Left ventricle myocardium superior (tissue), 1 donor: ENCODE measurements at places on chromosomes 5 and 9. TPM values are rescaled to one million over a fixed set of nuclear protein-coding genes. Genes with fewer than 3 reads are reported as not detected.

GRCh38 chr9:120368799-120369198 is 211.2 kb downstream of the CDK5RAP2 start:
- DNase-seq = no peak

DNA sequence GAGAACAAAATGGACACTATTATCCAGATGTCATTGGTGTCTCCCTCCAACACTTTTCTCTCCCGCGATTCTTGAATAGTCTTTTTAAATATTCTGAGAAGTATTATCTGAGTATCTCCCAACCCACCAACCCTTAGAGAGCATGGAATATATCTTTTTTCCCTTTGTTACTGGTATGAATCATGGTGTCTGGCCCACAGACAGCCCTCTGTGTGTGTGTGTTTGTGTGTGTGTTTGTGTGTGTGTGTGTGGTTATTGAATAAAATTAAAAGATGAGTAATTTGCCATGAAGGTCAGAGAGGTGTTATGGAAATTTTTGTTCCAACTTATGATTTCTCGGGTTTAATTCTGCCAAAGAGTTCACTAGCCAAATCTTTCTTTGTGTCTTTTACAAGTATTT is 47.7 kb downstream of the CAMK4 start:
- no peak for DNase-seq

DNA sequence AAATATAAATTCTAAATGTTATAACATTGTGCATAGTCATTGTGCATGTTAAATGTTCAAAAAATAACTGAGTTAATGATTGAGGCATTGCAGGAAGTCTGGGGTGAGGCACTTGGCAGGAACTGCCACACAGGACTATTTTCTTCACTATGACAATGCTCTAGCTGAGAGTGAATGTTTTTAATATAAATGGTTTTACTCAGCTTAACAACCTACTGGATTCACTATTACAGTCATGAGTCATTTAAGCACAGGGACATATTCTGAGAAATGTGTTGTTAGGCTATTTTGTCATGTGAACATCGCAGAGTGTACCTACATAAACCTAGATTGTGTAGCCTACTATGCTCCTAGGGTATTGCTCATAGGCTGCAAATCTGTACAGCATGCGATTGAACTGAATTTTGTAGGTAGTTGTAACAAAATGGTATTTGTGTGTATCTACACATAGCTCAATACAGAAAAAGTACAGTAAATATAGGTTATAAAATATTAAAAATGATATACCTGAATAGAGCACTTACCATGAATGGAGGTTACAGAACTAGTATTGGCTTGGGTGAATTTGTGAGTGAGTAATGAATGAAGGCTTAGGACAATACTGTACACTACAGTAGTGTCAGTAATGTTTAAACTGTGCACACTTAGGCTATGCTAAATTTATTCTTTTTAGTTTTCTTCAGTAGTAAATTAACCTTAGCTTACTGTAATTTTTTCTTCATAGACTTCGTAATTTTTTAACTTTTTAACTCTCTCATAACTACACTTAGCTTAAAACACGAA is 346.1 kb upstream of the PTGER4 start:
- no peak for DNase-seq

- no peak for DNase-seq
These were observed 29.5 kb downstream of the SURF6 start for GRCh38 chr9:133306242-133307204.

DNA sequence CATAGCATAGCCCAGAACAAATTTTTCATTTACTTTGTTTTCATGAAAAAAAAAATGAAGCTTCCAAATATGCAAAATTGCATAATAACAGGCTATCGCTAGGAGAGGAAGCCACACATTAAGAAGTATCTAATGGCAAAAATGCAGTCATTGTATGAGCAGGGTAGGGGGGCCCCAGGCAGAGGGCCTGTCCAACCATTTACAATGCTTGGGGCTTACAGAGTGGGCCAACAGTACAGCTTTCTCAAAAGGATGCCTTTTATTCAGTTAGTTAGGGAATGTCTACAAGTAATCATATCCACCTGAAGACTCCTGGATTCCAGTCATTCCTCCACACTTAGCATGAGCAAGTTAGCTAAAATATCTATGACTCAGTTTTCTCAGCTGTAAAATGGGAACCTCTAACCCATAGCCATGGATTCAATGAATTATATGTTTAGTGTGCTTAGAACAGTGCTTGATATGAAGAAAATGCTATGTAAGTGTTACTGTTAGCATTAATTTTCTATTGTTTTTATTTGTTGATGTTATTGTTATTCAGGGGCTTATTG is 117.7 kb downstream of the GAS1 start:
- DNase-seq = no peak

- no peak for DNase-seq
These were observed 252.0 kb upstream of the GAS1 start for GRCh38 chr9:87199278-87199677.

- peak; percentile 91 for DNase-seq
These were observed 106.3 kb upstream of the SSBP2 start for GRCh38 chr5:81856948-81857928.

DNA sequence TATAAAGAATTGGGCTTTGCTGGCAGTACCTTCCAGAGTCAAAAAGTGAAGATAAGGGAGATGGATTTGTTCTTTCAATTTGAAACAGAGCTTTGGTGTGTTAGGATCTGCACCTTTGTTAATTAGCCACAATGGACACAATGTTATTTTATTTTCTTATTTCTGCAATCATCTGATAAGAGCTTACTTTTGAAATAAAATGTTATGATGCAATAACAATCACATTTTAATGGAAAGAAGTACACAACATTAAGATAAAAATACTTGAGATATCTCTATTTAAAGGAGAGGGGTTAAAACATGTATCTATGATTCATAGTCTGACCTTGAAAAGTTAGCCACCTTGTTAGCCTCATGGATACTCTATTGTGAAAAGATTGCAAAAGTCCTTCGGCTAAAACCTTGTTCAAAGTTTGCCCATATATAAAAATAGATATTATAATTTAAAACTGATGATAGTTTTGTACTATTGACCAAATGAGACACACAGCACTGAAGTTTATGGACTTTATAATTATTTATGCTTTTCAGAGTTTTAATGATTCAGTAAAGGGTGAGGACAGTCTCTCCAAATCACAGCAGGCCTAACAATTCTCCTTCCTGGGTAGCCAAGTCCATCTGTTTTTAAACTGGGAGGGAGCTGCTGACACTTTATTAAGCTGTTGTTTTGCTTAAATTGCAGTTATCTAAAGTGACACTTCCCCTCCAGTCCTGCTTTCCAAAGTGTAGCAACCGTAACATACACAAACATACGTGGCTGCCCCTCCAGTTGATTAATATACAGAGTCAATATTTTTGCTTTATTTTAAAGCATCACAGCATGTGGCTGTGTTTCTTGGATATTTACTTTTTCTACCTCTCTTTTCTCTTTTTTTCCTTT is 47.6 kb upstream of the DAP start:
- no peak for DNase-seq

GRCh38 chr5:31854181-31855133 is 215.5 kb downstream of the PDZD2 start:
- peak; percentile 67 for DNase-seq

- no peak for DNase-seq
These were observed 497.0 kb upstream of the GRAMD2B start for GRCh38 chr5:125926172-125926571.

DNA sequence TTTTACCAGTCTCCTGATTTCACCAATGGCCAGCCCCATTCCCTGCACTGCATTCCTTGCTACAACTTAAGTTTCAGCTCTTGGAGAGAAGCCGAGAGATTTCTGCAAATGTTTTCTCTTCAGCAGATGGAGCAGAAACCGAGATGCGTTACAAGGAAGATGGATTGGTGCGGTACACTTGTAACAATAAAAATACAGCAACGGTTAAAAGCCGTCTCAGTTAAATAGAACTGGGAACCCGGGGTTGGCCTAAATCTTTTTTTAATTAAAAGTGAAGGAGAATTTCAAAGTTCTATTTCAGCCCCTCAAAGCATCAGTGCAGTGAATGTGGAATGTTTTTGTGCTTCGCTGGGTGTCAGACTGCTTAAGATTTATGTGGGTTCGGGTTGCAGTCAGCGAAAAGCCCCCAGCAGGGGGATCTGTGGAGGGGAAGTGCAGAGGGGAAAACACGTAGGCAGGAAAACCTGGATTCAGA is 19.8 kb downstream of the BRINP1 start:
- DNase-seq = no peak

- peak; percentile 100 for DNase-seq
These were observed at the start of gene TMED7 for GRCh38 chr5:115625579-115626444. TSS of gene TMED7 (minus strand) at chr5:115626036. CDS start at chr5:115625792, 244 bp downstream.

GRCh38 chr9:36929350-36929675 is 104.8 kb downstream of the PAX5 start:
- no peak for DNase-seq

DNA sequence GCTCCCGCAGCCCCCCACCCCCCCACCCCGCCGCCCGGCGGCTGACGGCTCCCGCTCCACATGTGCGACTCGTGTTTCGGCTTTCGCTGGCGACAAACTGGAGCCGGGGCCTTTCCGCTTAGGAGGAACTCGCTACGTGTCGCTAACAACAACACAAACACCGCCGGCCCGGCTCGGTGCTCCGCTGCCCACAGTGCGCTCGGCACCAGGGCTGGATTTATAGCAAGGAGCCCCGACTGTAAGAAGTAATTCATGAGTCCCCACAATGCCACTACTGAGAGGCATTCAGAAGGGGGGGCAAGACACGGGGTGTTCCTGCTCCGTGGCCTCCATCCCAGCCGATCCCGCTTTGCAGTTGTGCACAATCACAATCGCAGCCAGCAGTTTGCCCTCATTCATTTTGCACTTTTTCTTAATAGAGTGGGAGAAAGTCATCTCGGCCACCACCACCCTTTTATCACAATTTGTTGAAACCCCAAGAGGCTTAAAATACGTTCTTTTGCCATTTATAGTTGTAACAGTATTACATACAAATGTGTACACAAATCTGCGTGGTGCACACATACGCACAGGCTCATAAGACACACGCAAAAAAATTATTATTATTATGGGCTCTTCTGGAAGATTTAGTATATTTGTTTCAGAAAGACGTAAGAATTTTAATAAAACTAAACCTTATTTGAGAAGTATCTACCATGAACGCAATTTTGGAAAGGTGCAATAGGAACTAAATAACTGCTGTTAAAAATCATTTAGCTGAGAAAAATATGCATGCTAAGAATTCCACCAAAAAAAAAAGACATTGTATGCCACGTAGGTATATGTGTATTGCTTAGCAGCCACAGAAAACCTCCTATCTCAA is 48.1 kb downstream of the EBF1 start:
- DNase-seq = peak; percentile 78

GRCh38 chr9:130927338-130927737 is 11.7 kb downstream of the FIBCD1 start:
- no peak for DNase-seq

- DNase-seq = peak; percentile 39
These were observed 399.8 kb upstream of the PIK3R1 start for GRCh38 chr5:67815455-67816391.

DNA sequence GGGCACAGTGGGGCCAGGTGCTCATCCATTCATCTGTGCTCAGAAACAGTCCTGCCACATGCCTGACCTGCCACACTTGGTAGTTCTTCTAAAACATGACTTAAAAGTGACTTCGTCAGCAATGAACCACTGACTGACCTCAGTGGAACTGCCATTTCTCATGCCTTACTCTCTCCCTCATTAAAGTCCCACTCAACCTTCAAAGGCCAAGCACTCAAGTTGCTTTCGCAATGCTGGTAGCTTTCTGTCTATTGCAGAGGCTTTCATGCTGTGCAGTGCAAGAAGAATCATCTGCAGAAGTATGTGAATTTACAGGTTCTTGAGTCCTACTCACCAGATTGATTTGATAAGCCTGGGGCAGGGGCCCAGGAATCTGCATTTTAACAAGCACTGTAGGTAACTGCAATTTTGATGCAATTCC is 23.9 kb downstream of the B4GALT1 start:
- DNase-seq = no peak

GRCh38 chr5:122743261-122743660 is 31.6 kb upstream of the SNX2 start:
- no peak for DNase-seq

DNA sequence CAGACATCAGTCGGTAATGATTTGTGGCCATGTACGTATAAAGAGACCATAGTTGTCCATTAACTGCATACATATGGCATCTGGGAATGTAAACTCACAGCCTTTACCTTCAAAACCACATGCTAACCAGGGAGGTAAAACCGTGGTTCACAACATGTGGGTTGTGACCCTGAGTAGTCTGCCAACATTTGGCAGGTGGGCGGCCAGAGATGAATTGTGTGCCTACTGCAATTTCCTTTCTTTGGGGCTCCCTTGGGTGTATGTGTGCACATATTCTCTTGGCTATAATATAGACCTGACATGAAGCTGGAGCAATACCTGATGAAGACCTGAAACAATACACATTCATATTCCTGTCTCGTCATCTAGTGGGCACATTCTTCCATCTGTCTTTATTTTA is 396.0 kb downstream of the MLLT3 start:
- no peak for DNase-seq

IRF1 gene
- 12.6 TPM for total RNA-seq

IL9 gene
- total RNA-seq = not detected

ARL10 gene
- 4.4 TPM for total RNA-seq
